NCI-H69 (cell line): ENCODE measurements at places on chromosomes 2 and 18.

DNA sequence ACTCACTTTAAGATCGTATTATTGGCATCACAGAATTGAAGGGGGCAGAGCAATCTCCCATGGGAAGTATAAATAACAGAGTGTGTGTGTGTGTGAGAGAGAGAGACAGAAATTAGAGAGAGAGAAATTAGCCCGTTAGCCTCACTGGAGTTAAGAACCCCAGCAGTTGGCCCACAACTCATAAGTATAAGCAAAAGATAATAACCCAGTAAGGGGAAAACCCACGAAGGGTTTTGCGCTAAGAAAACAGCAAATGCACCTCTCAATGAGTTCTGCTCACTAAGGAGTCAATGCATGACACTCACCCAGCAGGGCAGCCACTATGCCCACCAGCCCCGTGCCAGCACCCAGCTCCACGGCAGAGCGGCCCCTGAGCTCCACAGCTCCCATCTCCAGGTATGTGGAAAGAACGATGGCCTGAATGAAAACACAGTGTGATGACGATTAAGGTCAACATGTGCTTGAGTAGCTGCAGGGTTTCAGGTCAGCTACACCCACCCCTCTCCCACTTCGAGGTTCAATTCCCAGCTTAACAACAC lies 3.6 kb downstream of the METTL21A start:
- DNase-seq: no peak

DNA sequence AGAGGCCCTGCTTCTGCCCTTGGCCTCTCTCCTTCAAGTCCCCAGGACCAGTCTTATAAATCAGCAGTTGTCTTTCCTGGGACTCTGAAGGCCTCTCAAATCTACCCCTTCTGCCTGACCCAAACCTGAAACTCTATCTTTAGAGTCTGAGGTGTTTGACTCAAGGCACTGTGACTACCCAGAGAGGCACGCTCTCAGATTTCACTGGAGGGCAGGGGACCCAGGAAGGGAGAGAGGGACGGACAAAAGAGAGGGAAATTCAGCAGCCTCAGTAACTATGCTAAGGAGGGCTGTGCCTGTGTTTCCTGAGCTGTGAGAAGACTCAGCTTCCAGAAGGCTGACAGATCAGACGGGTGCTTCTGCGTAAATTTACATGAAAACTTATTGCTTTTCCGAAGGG lies 217.8 kb downstream of the HAUS1 start:
- DNase-seq: no peak

- DNase-seq: no peak
Measured at GRCh38 chr18:60893355-60894097, 439.7 kb upstream of the CDH20 start.

GRCh38 chr18:27599202-27599829 lies 414.2 kb upstream of the CHST9 start:
- DNase-seq: peak; percentile 74
